Adipose tissue (tissue), 3 donors: ENCODE measurements at places on chromosomes 3 and 15. TPM values are rescaled to one million over a fixed set of nuclear protein-coding genes. Genes with fewer than 3 reads are reported as not detected.

Gene FANCD2OS
- not detected for polyA plus RNA-seq

Gene C3orf80
- 0.73 TPM for polyA plus RNA-seq

Gene CHST14
- 7.4 TPM for polyA plus RNA-seq

Gene CHAC1
- 4.8 TPM for polyA plus RNA-seq

Gene RTP3
- polyA plus RNA-seq, result not detected

Gene DUOX1
- polyA plus RNA-seq, result 4.1 TPM

Gene STAC
- polyA plus RNA-seq, result 0.34 TPM

Gene ROBO1
- polyA plus RNA-seq, result 5.8 TPM

Gene GNB4
- polyA plus RNA-seq, result 1.4 TPM

Gene PTPRG
- polyA plus RNA-seq, result 5.6 TPM

Gene RBPMS2
- 16.2 TPM for polyA plus RNA-seq

Gene ACSBG1
- 0.11 TPM for polyA plus RNA-seq

Gene FMN1
- polyA plus RNA-seq, result 1.0 TPM

Gene FBXW12
- polyA plus RNA-seq, result not detected

Gene PRR23E
- 0.04 TPM for polyA plus RNA-seq
